RWPE1 (cell line): ENCODE measurements at places on chromosomes 7 and 10.

DNA sequence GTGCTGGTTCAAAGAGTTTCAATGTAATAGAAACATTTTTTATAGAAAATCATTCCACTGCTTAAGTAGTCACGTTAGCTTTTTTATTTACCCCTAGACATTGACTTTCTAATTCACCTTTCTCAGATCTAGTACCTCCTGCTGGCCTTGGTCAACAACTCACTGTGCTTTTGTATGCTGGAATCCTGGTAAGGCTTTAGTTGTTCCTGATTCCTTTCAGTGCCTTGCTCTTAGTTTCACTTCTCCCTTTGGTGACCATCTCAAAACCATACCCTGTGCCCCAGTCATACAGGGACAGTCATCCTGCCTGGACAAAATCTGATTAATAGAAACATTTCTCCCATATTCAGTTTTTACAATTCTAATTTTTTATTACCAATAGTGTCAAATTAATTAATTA, 130.2 kb downstream of the GPR37 start:
- no peak for DNase-seq

DNA sequence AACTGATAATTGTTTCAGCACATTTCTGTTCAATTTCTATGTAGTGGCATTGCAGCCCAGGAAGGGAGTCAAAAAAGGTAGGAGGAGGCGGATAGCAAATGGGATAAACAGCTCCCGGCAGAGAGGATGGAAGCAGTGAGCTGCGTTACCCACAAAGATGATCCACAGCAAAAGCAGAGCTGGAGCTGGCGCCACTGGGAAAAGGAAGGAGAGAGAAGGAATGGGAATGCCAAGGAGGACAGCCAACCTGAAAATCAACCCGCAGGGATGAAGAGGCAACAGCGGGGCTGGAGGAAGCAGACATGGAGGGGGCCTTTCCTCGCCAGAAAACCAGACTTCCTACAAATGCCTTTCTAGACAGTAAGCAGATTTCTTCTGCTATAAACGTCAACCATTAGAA, 82.7 kb upstream of the ADAM12 start:
- DNase-seq: no peak

DNA sequence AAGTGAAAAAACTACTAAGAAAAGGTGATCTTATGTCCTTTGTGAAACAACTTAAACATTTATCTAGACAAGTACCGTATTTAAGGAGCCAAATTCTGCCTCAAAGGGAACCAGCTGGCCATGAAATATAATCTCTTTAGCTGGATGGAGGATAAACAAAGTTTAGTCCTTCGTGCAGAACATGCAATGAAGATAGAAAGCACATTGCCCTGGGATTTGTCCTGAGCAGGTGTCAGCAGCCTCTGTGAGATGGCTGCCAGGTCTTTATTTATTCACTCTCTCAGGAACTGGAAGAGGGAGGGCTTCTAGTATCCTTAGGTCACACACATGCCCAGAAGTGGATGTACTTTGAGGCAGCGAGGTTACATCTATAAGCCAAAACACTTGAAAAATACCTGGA, 57.4 kb upstream of the CASD1 start:
- DNase-seq: no peak

DNA sequence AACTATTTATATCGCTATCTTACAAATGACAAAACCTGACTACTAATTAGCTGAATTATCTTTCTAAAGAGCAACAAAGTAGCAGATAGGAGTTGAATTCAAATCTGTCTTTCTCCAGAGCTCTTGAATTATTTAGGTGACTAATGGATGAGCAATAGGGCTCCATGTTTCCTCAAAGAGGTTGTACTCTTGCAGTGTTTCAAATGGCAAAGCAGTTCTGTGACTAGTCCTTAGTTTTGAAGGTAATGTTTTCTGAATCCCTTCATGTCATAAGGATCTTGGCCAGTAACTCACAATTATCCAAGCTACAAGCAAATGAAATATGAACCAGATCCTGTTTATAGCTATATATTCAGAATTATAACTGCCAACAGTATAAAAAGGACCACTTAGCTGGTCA, 999.7 kb downstream of the NRG3 start:
- DNase-seq: no peak

- DNase-seq: no peak
Observed at GRCh38 chr10:3427950-3428354, 255.4 kb upstream of the PITRM1 start.

GRCh38 chr7:938546-939185, 15.8 kb downstream of the ADAP1 start:
- DNase-seq: no peak

- no peak for DNase-seq
Observed at GRCh38 chr7:21160401-21160800, 267.5 kb upstream of the SP4 start.

GRCh38 chr10:13847201-13847631, 260.5 kb downstream of the PRPF18 start:
- DNase-seq: peak; percentile 12

DNA sequence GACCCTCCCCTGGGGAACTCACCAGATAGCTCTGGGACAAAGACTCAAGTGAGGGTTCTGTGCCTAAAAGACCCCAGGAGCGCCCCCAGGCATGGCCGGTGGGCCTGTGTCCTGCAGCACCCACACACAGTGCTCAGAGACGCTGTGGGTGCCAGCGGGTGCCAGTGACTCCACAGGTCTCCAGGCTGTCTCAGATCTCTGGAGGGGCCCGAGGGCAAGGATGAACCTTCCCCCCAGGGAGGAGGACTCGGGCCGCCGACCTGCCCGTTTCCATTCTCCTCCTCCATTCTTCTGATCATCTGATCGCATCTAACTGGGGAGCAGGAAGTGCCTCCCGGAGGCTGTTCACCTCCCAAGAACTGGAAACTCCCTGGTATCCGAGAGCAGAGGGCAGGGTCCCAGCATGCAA, 980 bp downstream of the ADAM8 start:
- no peak for DNase-seq

DNA sequence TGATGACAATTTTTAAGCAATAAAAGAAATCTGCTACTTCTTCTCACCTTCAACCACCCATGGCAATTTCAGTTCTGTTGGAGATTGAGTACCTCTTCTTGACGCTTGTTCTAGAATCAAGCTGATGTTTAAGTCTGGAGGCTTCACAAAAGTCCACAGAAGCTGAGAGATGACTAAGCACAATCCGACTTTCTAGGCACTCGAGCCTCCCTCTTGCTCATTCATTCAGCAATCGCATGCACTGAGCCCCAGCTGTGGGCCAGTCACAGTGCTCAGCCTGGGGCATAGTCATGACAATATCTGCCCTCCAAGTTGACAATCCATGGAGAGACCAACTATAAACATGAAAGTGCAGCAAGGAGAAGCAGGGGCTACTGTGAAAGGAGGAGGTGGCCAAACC, 103.2 kb downstream of the IPMK start:
- DNase-seq: no peak

GRCh38 chr7:53119514-53119941, 84.1 kb downstream of the POM121L12 start:
- no peak for DNase-seq

GRCh38 chr7:92276460-92276864, 30.7 kb downstream of the ANKIB1 start:
- no peak for DNase-seq
